ENCODE measurements at places on chromosomes 2 and 18.
A peak's percentile ranks its signal among the peaks of the same experiment; 100 is the strongest.

GRCh38 chr2:10792660-10793400 lies 19.8 kb downstream of the PDIA6 start:
- DNase-seq: no peak

- no peak for DNase-seq
Measured at GRCh38 chr2:43107679-43108078, 118.7 kb downstream of the ZFP36L2 start.

DNA sequence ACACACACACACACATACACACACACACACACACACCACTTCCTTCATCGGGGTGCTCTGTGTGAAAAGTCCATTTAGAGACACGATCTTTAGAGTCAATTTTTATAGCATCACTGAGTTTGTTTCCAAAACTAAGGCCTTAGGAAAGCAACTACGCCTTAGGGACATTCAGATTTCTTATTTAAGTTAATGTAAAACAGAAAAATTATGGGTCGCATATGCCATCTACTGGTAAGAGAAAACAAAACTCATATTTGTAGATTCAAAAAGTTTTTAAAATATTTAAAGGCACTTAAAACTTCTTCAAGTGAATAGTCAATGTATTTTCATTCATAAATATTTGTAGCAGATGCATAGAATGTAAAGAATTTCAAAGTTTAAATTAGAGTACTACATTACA lies 166.2 kb downstream of the ATAD2B start:
- no peak for DNase-seq

- no peak for DNase-seq
Measured at GRCh38 chr2:203822240-203822639, 45.3 kb upstream of the CTLA4 start.

- DNase-seq: no peak
Measured at GRCh38 chr2:10205162-10205475, 82.6 kb downstream of the RRM2 start.

GRCh38 chr2:96768083-96768561 lies 7.4 kb downstream of the CNNM4 start:
- DNase-seq: no peak

DNA sequence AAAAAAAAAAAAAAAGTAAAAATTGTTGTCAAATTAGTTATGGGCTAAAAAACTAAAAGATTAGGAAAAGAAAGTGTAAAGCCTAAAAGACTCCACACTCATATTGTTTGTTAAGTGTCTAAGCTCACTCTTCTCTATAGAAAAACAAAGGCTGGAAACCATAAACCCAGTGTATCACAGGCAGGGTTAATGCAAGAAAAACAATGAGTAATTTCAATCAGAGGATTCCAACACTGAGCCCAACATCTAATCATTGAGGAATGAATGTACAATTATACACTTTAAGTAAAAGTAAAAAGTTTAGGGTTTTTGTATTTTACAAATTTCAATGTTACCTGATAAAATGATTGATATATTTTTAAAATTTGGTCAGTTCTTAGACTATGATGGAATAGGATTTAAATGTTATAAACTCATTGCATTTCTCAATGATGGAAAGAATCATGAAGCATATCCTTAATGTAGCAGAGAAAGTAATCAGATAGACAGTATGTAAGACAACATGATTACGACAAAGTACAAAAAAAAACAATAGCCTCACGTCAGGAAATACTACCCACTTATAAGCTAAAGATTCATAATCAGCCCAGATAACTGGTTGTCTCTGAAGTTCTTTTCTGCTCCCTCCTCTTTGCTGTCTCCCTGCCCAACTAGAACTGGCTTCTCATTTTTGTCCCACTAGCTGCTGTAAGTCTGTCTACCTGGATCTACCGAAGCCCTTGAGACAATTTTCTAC lies 44.5 kb upstream of the SP3 start:
- DNase-seq: no peak

- DNase-seq: no peak
Measured at GRCh38 chr2:38497670-38498037, 105.1 kb downstream of the HNRNPLL start.

- DNase-seq: no peak
Measured at GRCh38 chr2:62430146-62430545, 75.8 kb downstream of the TMEM17 start.

GRCh38 chr2:32095671-32096070 lies 32.3 kb downstream of the SPAST start:
- DNase-seq: no peak

DNA sequence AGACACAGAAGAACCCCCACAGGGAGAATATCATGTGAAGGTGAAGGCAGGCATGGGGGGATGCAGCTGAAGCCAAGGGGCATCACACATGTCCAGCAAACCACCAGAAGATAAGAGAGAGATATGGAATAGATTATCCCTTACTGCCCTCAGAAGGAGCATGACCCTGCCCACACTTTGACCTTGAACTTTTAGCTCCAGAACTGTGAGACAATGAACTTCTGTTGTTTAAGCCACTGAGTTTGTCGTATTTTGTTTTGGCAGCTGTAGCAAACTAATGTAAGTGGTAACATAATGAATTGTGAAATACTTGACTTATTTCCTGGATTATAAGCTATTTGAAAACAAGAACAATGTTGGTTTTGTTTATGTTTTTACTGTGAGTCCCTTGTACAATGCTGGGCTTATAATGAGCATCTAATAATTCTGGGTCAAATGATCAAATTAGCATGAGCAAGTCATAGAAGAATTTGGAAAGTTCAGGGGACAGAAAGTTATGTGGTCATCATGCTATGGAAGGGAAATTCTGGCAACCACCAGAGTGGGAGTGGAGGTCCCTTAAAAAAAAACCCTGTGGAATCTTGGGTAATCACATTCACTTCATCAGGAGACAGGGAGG lies 541.0 kb upstream of the KLHL29 start:
- DNase-seq: no peak

GRCh38 chr2:173349287-173349686 lies 5.4 kb upstream of the CDCA7 start:
- DNase-seq: no peak

DNA sequence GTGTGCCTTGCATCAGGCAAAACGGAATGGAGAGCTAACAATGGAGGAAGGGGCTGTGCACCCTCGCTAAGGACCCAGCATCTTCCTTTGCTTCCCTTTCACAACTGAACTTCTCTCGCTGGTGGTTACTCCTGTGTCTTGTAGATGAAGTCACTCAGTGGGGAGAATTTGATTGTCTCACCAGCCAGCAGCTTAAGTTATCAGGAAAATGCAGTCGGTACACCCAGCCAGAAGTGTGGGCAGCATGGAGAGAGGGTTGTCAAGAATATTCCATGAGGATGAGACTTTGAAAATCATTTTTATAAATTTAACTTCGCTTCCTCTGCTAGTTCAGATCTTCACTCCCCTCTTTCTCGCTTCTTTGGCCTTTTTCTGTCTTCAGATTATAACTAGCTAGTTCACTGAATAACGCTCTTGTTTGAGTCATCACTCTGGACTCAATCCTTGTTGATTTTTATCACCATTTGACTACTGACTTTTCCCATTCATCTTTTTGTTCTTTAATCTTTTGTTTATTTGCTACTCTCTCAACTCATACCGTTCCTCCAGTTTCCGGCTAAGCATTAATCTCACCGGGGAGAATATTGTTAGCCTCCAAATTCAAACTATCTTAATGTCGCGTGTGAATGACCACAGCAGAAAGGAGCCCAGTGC lies 221.7 kb downstream of the CD226 start:
- no peak for DNase-seq

- DNase-seq: no peak
Measured at GRCh38 chr18:3525870-3526420, 76.0 kb downstream of the TGIF1 start.

GRCh38 chr2:27085673-27086089 lies 891 bp upstream of the KHK start:
- no peak for DNase-seq

DNA sequence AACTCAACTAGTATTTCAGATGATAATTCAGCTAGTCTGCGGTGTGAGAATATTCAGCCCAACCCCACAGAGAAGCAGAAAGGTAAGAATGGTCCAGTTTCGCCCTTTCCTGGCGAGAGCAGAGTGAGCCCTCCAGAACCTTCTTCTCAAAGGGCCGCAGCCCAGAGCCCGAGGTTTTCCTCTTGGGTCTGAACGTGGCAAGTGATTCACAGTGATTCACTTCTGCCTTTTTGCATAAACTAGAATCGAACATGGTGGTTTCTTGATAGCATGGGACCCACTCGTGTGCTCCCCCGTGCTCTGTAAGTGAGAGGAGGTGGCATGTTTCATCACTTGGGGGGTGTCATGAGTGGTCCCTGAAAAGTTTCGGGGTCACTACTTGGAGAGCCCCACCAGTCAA lies 24.2 kb downstream of the TRAF3IP1 start:
- no peak for DNase-seq

- DNase-seq: no peak
Measured at GRCh38 chr2:234964631-234965461, 13.0 kb downstream of the SH3BP4 start.

DNA sequence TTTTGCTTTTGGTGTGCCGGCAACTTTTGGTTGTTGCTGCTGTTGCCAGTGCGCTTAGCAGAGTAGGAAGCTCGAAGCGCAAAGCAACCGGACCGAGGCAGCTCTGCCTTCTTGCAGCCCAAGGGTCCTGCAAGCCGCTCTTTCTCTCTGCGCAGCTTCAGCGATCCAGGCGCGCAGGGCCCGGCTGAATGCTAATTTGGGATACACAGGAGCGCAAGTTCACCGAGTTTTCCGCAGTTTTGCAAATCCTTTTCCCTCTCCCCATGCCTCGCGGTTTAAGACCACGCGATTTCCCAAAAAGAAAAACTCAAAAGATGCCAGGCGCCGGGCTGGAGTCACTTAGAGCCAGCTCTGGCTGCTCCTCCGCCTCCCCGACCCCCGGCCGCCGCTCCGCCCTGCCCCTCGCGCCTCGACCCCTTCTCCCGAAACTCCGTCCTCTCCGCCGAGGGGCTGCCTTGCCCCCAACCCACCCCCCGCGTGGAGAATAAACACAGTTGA lies 13.5 kb upstream of the SIX3 start:
- no peak for DNase-seq

DNA sequence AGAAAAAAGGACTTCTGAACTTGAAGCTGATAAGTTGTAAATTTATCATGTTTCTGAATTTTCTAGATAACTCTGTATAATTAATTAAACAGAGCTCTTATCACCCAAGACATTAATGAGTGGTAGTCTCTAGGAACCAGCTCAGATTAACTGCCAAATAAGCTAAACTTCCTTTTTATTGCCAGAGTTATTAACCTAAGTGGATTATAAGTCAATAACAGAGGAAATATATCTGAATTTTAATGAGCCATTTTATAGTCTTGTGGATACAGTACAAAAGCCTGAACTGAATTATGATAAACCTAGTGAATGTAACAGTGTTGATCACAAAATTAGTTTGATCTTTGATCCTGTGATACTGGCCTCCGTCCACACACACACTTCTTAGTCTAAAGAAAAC lies 111.5 kb downstream of the COMMD1 start:
- DNase-seq: no peak

DNA sequence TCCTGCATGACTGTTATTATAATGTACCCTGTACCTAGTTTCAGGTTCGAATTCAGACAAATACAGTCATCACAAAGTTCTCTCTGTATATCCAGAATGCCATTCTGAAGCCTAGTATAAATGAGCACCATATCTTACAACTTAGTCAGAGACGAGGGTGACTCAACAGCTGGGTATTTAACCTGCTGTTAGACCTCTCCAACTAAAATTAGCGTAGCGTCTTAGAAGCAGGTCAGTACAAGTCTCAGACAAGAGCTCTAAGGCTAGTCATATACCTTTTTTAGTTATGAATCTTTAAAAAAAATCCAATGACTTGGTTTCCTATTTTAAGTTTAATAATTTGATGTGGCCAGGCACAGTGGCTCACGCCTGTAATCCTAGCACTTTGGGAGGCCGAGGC lies 74.1 kb downstream of the CABYR start:
- DNase-seq: no peak

- peak; percentile 81 for DNase-seq
Measured at GRCh38 chr18:9914584-9915290, 921 bp downstream of the VAPA start.

DNA sequence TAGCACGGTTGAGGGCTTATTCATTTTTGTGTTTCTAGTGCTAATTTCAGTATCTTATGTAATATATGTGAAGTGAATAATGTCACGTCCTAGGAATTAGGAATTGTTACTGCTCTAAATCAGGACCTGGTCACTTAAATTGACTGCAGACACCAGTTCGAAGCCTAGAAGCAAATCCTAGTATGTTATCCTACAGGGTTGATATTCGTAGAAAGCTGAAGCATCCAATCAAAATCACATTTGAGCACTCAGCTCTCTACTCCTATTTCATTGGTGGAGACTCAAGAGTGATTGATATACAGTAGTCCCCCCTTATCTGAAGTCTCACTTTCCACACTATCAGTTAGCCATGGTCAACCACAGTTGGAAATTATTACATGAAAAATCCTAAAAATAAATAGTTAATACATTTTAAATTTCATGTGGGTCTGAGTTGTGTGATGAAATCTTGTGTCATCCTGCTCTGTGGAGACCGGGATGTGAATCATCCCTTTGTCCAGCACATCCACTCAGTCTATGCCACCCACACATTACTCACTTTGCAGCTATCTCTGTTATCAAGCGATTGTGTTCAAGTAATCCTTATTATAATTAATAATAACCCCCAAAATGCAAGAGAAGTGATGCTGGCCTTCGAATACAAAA lies 35.2 kb upstream of the SCN9A start:
- DNase-seq: no peak

GRCh38 chr2:31081492-31081891 lies 56.7 kb downstream of the GALNT14 start:
- no peak for DNase-seq

GRCh38 chr18:63113899-63114565 lies 205.5 kb downstream of the BCL2 start:
- DNase-seq: no peak

DNA sequence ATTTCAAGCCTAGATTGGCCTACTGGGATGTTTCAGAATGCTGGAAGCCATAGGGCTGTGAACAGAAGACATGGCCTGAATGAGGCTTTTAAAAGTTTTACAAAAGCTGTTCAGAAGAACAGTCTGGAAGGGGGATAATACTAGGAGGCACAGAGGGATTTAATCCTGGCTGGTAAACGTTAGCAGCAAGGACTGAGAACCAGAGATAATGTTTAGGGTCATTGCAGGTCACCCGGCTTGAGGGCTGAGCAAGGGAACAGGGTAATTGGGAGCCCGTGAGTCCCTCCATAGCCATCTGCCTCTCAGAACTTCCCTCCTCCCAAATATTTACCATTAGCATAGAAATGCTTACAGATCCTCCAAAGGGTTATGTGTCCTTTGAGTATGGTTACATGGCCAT lies 765.4 kb downstream of the TMEM182 start:
- no peak for DNase-seq

GRCh38 chr2:2448178-2448577 lies 117.1 kb upstream of the MYT1L start:
- no peak for DNase-seq

GRCh38 chr2:10911291-10912075 lies at the start of gene KCNF1:
Gene KCNF1, plus strand, starts transcription at chr2:10911934. Its CDS starts 493 bp downstream, at chr2:10912427.
- peak; percentile 54 for DNase-seq

- DNase-seq: no peak
Measured at GRCh38 chr18:29007986-29008654, 831.2 kb upstream of the CDH2 start.

DNA sequence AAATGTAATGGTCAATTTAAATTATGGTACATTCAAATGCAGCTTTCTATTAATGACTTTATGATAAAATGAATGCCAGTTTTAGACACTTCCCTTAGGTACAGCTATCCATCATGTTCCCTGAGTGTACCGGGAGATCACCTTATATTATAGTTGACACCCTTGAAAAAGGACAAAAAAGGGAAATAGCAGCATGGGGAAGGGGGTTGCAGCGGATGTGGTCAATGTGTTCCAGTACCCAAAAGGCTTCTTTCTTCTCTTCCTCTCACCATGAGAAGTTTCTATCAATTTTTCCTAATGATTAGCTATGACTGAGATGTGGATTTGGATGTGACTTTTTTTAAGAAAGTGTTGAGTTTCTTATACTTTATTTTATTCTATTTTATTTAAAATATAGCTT lies 154.4 kb downstream of the CCDC85A start:
- no peak for DNase-seq
